Progenitor cell of endocrine pancreas (in vitro differentiated cells): ENCODE measurements at places on chromosomes 2 and 18. TPM values are rescaled to one million over a fixed set of nuclear protein-coding genes. Genes with fewer than 3 reads are reported as not detected.

GRCh38 chr2:147082850-147083522 is 761.8 kb upstream of the ACVR2A start:
- peaks cover 9% of the 10 kb centered on the region for H3K4me1 ChIP-seq
- no peak overlapping the region for H3K27ac ChIP-seq
- H3K36me3 ChIP-seq, result no peaks in the 10 kb centered on the region
- H3K4me3 ChIP-seq, result no peak overlapping the region
- peak; percentile 54 for DNase-seq

- H3K36me3 ChIP-seq, result no peaks in the 10 kb centered on the region
- no peak for DNase-seq
- no peak overlapping the region for H3K4me3 ChIP-seq
- no peaks in the 10 kb centered on the region for H3K27me3 ChIP-seq
- peaks cover 29% of the 10 kb centered on the region for H3K4me1 ChIP-seq
- H3K27ac ChIP-seq, result no peak overlapping the region
Measured at GRCh38 chr18:24539866-24540617, 79.6 kb downstream of the HRH4 start.

DNA sequence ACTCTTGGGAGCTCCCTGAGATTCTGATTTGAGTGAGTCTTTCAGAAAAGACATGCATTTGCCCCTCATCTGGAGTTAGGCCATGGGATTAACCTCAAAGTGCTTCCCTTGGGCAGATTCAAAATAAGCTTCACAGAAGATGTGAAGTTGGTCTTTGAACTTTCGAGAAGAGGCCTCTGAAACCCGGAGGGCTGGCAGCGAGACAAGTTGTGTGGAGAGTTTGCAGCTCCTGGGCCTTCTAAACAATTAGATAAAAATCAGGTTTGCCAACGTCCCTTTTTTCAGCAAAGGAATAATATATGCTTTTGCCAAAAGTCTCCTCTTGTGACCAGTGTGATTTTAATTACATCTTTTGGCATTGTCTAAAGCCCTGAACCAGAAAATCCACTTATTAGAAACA is 489.7 kb downstream of the SOX11 start:
- no peak for DNase-seq
- H3K4me1 ChIP-seq, result peaks cover 53% of the 10 kb centered on the region
- no peaks in the 10 kb centered on the region for H3K36me3 ChIP-seq
- H3K27me3 ChIP-seq, result peaks cover 3% of the 10 kb centered on the region
- no peak overlapping the region for H3K27ac ChIP-seq

DNA sequence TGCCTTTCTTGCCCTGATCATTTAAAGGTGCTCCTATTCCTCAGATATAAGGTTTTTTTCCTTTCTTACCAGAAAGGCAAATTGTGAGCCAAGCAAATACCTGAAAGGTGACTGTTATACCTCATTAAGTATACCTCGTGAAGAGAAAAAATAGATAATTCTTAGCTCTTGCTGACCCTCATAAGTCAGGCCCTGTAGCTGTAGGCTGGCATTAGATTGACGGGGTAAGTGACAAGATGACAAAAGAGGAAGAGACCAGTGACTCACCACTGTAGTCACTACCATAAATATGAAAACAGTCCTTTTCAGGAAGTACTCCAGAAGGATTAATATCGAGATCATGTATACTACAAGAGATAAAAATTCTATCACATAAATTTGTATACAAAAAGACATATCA is 104.6 kb downstream of the PTPN4 start:
- peaks cover 13% of the 10 kb centered on the region for H3K4me1 ChIP-seq
- no peak overlapping the region for H3K4me3 ChIP-seq
- peaks cover 19% of the 10 kb centered on the region for H3K36me3 ChIP-seq
- H3K27ac ChIP-seq, result no peak overlapping the region
- no peak for DNase-seq
- H3K27me3 ChIP-seq, result no peaks in the 10 kb centered on the region

GRCh38 chr18:45838302-45839070 is 13.0 kb downstream of the SIGLEC15 start:
- H3K36me3 ChIP-seq, result peaks cover 1% of the 10 kb centered on the region
- peaks cover 55% of the 10 kb centered on the region for H3K27me3 ChIP-seq
- DNase-seq, result no peak
- no peak overlapping the region for H3K27ac ChIP-seq
- H3K4me3 ChIP-seq, result no peak overlapping the region

DNA sequence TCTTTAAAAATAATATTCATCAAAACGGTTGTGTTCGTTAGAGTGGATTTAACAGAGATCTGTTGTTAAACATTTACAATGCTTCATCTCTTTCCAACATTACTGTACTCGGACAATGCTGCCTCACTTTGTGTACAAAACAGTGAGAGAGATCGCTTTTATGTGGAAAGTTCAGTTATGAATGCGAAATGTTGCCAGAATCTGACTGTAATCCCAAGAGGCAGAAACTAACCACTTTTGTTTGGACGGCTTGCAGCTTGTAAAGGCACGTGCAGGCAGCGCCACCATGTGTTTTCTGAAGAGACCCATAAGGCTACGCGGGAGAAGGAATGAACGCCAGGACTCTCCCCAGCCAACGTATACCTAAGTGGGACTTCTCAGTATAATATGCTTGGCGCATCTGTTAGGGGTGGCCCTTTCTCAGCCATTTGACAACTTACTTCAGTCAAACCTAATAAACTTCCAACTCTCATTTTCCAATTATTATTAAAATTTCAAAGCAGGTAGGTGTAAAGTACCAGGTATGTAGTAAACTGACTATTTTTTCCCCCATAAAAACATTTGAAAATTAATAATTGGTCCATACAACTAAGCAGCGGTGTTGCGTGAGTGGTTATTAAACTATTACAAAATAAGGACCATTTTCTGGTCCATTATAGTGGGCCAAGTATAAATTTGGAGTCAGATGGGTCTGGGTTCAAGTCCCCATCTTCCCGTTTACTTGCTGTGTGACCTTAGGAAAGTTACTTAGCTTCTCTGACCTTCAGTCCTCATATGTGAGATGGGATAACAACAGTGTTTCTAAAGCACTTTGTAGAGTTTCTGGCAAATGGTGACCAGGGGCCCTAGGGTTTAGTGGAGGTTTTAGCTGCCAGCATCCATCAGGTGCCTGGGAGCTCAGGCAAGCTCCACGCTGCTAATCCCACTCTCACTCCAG is 5.6 kb upstream of the NAPG start:
- peaks cover 23% of the 10 kb centered on the region for H3K27me3 ChIP-seq
- peaks cover 5% of the 10 kb centered on the region for H3K4me1 ChIP-seq
- H3K27ac ChIP-seq, result no peak overlapping the region

DNA sequence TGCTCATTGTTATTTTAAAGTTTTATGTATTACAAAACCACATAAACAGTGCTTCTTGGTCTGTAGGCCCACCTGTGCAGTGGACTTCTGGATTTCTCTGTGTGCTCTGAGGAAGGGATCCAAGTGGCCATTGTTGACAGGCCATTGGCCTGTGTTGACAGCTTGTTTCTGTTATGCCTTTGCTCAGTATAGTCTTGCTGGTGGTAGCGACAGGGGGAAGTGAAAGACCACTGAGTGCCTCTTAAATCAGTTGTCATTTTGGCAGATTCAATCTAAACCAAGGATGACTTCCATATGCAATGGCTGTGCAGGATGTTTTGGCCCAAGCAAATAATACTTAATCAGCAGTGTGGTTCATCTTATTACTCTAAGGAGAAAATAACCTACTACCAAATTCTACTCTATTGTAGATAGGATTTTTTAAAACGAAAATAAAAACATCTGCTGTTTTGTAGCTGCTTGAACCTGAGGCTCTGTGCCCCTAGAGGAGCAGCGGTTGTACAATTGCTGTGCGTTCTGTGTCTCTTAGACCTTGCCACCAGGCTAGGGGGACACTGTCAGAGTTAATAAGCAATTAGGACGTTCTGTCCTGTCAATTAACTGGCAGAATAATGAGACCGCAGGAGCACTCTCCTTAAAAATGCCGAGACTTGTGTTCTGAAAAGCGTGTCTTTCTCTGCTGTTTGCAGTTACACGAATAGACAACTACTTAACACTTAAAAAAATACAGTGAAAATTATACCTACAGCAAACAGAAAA is 108.2 kb downstream of the RHBDD1 start:
- DNase-seq, result no peak
- H3K36me3 ChIP-seq, result peaks cover 12% of the 10 kb centered on the region
- no peak overlapping the region for H3K4me3 ChIP-seq
- H3K4me1 ChIP-seq, result no peaks in the 10 kb centered on the region

DNA sequence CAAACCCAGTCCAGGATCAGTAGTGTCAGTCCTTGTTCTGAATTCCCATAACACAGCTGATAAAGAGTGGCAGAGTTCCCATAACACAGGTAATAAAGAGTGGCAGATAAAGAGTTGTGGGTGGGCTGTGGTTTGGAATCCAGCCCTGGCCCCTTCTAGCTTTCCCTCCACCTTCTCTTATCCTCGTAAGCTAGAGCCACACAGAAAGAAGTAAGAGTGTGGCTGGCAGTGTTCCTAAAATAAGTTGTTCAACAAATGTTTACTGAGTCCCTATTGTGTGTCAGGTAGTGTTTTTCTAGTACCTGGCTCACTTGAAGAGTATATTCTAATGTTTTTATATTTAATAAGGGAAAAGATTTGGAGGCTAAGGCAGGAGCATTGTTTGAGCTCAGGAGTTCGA is 65.0 kb upstream of the BCL2L11 start:
- no peak for DNase-seq
- H3K4me1 ChIP-seq, result peaks cover 3% of the 10 kb centered on the region
- H3K27me3 ChIP-seq, result peaks cover 9% of the 10 kb centered on the region

DNA sequence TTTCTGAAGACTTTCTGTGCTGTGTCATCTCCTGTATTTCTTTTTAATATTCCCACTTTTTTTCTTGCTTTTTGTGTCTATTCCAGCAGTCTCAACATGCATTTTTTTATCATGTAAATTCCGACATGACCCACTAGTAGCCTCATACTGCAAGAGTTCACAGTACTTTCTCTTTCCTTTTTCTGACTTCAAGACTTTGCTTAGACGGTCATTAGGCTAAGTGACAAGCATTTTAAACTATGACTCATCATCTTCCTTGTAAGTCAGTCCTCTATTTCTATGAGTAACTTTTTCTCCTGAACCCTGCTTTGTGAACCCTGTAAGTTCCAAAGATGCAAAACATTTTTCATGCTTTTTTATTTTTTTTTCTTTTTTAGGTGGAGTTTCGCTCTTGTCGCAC is 381.2 kb downstream of the TXNL1 start:
- H3K36me3 ChIP-seq, result no peaks in the 10 kb centered on the region
- no peak overlapping the region for H3K4me3 ChIP-seq
- no peak overlapping the region for H3K27ac ChIP-seq
- H3K4me1 ChIP-seq, result peaks cover 10% of the 10 kb centered on the region

DNA sequence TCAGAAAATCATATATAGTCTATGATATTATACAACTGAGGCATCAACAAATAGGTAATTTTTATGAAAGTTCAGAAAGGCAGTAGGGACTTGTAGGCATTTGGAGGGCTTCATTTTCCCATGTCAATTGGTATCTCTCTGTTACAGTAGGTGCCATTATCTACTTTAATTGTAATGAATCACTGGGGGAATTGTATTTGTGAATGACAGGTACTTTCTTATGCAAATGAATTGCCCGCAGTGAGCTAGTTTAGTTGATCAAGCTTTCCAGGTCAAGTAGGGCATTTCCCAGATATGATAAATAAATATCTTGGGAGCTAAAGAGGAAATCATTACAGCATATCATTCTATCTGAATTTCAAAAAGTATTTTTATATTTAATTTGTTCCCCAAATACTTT is 1116.3 kb downstream of the DPP10 start:
- no peak overlapping the region for H3K27ac ChIP-seq
- H3K27me3 ChIP-seq, result no peaks in the 10 kb centered on the region
- DNase-seq, result no peak
- H3K4me3 ChIP-seq, result no peak overlapping the region
- no peaks in the 10 kb centered on the region for H3K4me1 ChIP-seq

DNA sequence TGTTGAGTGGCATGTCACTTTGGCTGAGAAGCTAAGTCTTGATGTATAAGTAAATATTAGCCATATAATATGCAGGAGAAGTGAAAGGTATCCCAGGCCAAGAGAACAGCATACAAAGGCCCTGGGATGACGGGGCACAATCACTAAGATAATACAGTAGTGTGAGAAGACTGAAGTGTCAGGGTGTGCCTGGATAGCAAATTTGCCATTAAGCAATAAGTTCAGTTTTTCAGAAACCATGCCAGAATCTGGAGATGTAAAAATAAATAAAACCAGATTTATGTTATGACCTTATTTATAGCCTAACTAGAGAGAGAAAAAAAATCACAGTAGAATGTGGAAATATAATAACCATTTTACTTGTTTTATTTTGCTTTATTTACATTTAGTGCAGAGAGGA is 1858.7 kb upstream of the CELF4 start:
- peaks cover 3% of the 10 kb centered on the region for H3K36me3 ChIP-seq
- H3K27me3 ChIP-seq, result no peaks in the 10 kb centered on the region
- H3K4me3 ChIP-seq, result no peak overlapping the region
- H3K4me1 ChIP-seq, result no peaks in the 10 kb centered on the region
- DNase-seq, result no peak

DNA sequence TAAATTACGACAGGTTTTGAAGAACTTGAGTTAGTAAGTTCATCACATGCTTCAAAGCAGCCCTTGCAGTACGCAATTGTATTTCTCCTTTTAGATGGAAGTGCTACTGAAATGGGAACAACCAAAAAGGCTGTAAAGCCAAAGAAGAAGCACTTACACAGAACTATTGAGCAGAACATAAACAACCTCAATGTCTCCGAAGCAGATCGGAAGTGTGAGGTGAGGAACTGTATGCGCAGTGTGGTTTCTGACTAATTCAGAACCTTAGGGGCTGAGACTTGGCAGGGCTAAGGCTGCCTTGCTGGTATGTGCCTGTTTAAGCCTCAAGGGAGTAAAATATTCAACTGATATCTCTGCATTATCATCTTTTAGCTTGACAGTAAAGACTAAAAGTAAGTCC is 8.4 kb downstream of the NCAPH start:
- H3K4me3 ChIP-seq, result no peak overlapping the region
- no peak for DNase-seq
- H3K4me1 ChIP-seq, result peaks cover 8% of the 10 kb centered on the region
- H3K27me3 ChIP-seq, result no peaks in the 10 kb centered on the region

GRCh38 chr2:127623388-127624319 is 22.3 kb upstream of the GPR17 start:
- DNase-seq, result no peak
- H3K27me3 ChIP-seq, result peaks cover 10% of the 10 kb centered on the region
- peaks cover 2% of the 10 kb centered on the region for H3K4me1 ChIP-seq

DNA sequence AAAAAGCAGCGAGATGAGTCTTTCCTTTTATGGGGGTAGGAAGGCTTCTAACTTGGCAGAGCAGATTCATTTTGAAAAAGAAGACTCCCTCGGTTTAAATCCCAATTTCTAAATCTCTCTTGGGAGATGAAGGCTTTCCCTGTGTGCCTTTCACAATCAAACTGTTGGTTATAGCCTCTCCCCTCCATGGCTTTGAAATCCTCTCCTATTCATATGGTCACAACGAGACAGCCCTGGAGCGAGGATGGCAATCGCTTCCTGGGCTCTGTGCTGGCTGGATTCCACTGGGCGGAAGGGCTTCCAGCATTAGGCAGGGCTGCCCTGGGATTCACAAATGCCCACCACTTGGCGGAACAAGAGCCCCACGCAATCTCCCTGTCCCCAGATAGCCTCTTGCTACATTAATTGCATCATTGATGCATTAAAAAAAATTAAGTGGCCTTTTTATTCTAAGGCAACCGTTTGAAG is 1.6 kb downstream of the CAVIN2 start:
- H3K36me3 ChIP-seq, result no peaks in the 10 kb centered on the region
- H3K4me3 ChIP-seq, result no peak overlapping the region
- H3K27me3 ChIP-seq, result no peaks in the 10 kb centered on the region
- peaks cover 20% of the 10 kb centered on the region for H3K4me1 ChIP-seq
- no peak for DNase-seq

Gene AKAIN1
- not detected in 2 replicates for total RNA-seq

Gene MPHOSPH10
- total RNA-seq, result 55.4 and 69.2 TPM in 2 replicates

Gene RBMS1
- total RNA-seq, result 58.8 and 59.8 TPM in 2 replicates
